AG10803 (cell line): ENCODE measurements at places on chromosomes 6 and 20.

- no peak for DNase-seq
These were observed 222.0 kb upstream of the SGK1 start for GRCh38 chr6:134539865-134540323.

- peak; percentile 65 for DNase-seq
These were observed 12.3 kb upstream of the TMC2 start for GRCh38 chr20:2523919-2524708.

GRCh38 chr6:34491091-34491430 lies 25.2 kb downstream of the PACSIN1 start:
- peak; percentile 42 for DNase-seq

DNA sequence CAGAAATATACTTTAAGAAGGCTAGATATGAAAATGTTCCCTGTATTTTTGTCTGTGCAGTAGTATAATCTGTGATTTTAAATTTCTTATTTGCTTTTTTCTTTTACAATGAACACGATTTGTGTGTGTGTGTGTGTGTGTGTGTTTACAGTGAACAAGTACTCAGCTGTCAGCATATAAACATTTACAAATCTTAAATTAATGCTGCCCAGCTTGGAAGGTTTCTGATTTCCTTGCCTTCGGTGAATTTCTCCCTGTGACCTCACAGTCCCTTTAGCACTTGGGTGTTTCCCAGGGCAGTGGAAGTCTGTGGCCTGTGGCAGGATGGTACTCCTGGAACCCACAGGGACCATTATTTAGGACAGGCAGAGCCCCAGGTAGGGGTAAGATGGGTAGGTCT lies 37.6 kb downstream of the TXLNB start:
- no peak for DNase-seq

DNA sequence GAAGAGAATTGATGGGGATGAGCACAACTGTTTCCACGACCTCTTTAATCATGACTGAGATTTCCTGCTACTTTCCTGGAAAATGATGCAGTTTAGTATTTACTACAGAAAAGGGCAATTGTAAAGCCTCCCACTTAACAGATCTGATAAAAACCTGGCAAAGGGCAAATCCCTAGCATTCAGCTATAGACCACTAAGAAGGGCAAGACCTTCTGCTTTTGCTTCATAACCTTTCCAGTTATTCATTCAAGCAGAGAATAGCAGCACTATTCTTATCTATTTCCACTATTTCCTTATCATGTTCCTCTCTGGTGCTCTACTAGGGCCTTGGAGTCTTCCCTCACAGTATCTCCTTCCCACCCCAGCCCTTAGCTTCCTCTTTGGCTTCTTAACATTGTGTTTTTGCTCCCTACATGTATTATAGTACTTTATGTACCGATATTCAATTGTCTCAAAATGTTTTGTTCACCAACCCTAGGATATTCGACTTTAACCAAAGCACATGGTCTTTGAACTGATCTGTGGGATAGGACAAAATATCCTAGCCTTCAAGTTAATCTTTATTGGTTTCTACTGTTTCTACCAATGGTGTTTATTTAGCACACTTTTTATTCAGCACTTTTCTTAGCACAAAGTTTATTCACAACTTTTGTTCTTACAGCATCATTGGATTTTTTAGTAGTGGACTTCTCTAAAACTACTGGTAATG lies 32.7 kb upstream of the MANEA start:
- DNase-seq: no peak

DNA sequence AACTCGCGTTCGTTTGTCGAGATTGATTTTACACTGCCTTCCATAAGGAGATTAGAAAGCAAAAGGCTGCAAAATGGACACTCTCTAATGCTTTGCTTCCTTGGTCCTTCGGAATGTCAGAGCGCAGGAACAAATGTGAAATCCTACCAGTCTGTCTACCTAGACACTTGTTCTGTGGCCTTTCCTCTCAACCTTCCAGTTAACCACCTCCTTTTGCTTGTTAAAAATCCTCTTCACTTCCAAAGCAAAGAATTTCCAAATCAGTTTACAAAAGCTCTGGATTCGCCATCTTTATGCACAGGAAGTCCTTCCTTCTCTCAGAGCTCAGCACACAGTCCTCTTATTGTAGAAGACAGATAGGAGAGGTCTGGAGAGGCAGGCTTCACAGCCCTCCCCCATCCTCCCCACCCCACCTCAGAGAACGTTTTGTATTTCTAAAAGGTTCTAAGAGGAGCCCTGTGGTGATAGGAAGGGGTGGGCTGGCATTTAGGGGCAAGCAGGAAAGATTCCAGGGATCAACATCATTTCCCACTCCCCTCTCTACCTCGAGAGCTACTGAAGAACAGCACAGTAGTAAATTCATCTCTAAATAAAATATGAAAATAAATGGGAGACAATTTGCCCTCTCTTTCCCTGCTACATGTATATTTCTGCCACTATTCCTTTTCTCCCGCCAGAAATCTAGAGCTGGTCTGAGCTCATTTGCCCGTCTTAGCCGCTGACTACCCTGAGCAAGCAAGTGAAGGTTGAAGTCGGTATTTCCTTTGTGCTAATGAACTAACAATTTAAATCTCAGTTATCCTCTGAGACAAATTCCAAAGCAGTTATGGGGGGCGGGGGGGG lies 18.9 kb downstream of the TFAP2A start:
- no peak for DNase-seq

- peak; percentile 64 for DNase-seq
These were observed 184.0 kb downstream of the UTRN start for GRCh38 chr6:144469144-144469575.

- no peak for DNase-seq
These were observed 89.8 kb downstream of the ERMARD start for GRCh38 chr6:169841251-169841650.

DNA sequence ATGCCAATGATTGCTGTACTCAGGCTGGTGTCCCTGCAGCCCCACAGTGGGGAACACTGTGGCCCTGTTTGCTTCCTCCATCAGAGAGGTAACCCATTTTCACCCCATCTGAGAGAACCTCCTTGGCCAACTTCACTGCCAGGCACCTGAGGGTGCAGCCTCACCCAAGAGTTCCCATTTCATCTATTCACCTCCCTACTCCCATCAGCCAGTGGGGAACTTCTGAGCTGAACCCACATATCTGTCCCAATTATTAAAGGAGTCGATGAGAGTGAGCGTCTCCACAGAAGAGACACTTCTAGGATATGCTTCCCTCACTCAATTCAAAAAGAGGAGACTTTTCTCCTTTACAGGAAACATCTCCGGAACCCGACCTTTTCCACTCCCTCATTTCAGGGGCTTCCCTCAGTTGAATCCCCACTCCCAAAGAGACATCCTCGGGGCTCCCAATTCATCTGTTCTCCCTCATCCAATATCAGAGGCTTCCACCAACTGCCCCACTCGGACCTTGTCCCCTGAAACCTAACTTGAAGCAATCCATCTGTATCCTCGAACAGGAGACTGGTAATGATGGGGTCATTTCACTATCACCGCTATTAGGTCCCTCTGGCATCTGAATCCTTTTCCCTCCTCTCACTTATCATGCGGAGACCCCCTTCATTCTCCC lies 988 bp downstream of the UBE2V1 start:
- DNase-seq: no peak

DNA sequence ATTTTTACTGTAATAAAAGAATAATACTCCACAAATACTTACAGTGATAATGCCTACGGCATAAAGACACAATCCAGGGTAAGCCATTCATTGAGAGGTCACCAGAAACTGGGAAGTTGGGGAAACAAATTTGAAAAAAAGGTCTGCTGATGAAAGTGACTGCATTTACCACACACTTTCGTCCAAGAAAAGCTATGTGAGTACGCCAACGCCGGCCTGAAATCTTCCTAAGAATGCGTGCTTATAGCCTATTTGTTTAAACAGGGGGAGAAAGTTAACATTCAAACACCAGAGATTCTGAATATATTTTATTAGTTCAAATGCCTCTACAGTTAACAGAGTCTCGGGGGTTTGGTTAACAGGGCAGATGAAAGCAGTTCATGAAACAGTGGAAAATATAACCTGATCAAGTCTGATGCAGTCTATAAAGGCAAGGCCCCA lies 657 bp upstream of the LTV1 start:
- peak; percentile 47 for DNase-seq

GRCh38 chr6:41371461-41371991 lies 36.1 kb downstream of the NCR2 start:
- DNase-seq: peak; percentile 55

DNA sequence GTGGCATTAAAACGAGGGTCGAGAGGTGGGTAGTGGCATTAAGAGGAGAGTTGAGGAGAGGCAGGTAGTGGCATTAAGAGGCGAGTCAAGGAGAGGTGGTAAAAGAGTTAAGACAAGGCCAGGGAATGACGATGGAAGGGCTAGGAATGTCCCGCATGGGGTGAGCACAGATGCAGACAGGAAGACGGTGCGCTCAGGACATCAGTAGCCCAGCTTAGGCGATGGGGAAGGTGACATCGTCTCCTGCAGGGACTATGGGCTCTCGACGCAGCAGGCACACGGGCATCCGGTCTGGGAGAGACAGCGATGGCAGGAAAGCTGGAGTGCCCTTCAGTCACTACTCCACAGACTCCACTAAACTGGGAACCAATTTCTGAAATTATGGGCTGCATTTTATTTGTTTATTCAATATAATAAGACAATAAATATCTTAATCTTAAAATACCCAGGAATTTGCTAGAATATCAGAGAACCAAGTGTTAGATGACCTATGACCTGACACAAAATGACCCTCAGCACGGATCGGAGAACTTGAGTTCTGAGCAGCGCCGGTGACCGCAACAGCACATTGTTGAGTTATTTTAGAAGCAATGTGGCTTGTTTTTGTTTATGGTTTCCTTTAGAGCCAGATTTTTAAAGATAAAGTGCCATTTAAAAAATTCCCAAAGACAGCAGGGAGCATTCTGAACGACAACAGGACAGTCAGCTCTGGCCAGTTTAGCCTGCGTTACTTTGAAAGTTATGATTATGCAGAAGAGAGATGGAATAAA lies 177.7 kb downstream of the SMOC2 start:
- DNase-seq: no peak

GRCh38 chr6:26501482-26501986 lies 1.4 kb downstream of the BTN1A1 start:
- peak; percentile 16 for DNase-seq

DNA sequence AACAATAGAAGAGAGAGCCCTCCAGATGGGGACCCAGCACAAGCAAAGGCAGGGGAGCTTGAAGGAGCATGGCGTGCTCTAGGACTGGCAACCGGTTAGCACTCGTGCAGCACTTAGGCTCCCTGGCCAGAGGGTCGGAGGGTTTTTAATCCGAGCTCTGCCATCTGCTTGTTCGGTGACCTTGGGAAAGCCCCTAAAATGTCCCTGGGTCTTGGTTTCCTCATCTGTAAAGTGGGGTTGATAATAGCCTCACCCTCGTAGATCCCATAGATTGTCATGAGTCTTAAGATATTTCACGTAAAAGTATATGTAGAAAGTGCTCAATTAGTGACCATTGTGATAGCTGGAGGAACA lies 16.6 kb upstream of the HCK start:
- DNase-seq: no peak

GRCh38 chr20:10306440-10307358 lies 88.1 kb downstream of the SNAP25 start:
- DNase-seq: peak; percentile 73

DNA sequence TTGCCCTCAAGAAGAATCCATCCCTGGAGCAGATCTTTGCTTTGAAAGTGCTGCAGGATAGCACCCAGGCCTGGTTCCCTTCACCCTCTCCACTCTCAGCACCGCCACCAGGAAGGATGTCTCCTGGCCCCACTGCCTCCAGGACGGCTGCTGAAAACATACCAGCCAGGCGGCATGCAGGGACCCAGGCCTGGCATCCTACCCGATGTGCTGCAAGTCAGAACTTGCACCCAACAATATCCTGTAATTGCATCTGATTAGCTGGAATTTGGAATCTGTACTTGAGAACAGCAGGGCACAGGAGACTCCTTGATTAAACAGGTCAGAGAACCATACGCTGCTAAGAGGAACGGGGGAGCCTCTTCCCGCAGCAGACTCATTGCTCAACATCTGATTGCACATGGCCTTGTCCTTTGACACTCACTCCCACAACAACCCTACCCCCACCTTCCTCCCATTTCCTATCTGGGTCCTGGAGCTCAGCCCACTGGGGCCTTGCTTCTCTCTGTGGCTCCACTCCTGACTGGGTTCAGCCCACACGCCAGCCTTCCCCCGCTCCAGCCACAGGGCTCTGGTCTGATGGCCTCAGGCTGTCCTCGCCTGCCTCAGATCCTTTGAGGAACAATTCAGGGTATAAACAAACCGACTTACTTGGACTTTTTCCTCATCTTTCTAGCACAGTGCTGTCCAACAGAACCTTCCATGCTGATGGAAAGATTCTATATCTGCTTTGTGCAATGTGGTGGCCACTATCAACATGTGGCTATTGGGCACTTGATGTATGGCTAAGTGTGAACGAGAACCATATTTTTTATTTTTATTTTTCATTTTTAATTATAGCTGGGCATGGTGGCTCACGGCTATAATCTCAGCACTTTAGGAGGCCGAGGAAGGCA lies 78.0 kb downstream of the FGD2 start:
- peak; percentile 78 for DNase-seq

DNA sequence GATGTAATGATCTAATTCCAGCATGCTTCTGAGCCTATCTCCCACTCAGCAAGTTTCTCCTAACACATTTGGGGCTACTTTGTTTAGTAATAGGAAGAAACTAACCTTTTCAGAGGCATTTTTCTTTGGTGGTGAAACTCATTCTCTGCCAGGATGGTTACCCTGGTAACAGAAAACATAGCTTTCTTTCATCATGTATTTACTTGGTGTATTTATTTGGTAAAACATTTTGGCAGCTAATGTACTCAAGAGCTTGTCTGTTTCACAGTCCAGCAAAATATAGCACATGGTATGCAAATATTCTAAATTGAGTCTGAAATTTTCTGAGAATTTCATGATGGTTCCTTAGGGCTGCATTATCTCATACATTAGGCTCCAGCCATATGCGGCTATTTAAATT lies 100.0 kb downstream of the SLC35B3 start:
- no peak for DNase-seq

GRCh38 chr6:147716434-147716833 lies 207.9 kb downstream of the SAMD5 start:
- no peak for DNase-seq

DNA sequence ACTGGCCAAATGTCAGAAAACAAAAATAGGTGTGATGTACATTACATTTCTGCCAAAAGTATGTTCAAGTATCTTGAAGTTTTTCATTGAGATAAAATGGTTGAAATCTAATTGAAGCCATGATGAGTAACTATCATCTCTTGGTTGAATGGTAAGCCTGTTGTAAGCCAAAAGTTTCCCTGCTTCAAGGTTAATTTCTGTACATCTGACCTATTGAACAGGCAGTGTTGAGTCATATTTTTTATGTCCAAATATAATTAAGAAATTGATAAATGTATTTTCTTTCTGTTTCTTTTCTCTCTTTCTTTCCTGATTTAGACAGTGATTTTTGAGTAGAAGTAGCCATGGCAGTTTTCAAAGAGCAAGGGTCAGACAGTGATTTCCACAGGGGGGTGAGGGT lies 4.4 kb downstream of the RREB1 start:
- DNase-seq: no peak

- no peak for DNase-seq
These were observed 78.4 kb upstream of the FBXL4 start for GRCh38 chr6:99026135-99026534.

- no peak for DNase-seq
These were observed 49.2 kb downstream of the CDKAL1 start for GRCh38 chr6:20583444-20583800.

GRCh38 chr6:76453270-76453669 lies 380.8 kb upstream of the IMPG1 start:
- DNase-seq: no peak

GRCh38 chr6:108437821-108438220 lies 122.9 kb upstream of the FOXO3 start:
- no peak for DNase-seq
